ENCODE measurements at places on chromosomes 5 and 9.

DNA sequence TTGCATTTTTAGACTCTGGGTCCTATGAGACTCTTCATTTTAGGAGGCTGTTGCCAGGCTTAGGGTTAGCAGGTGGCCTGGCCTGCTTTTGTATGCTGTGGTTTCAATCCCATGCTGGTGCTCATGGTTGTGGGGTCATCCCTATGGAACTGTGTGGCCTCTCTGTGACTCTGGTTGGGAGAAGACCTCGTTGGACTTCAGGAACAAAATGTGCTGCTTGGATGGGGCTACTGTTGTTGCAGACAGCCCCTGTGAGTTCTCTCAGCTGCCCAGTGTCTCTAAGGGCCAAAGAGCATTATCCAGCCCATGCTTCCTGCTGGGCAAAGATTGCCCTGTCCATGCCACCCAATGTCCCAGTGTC is 169.5 kb upstream of the S1PR3 start:
- H3K27me3 ChIP-seq, result peaks cover 3% of the 10 kb centered on the region
- no peak overlapping the region for H3K27ac ChIP-seq
- H3K4me3 ChIP-seq, result no peak overlapping the region
- H3K36me3 ChIP-seq, result no peaks in the 10 kb centered on the region
- H3K4me1 ChIP-seq, result peaks cover 9% of the 10 kb centered on the region

- no peak for DNase-seq
- peaks cover 10% of the 10 kb centered on the region for H3K36me3 ChIP-seq
- no peak overlapping the region for H3K27ac ChIP-seq
- no peaks in the 10 kb centered on the region for H3K27me3 ChIP-seq
- H3K4me1 ChIP-seq, result peaks cover 5% of the 10 kb centered on the region
- no peak overlapping the region for H3K4me3 ChIP-seq
These were observed 44.8 kb downstream of the PHF2 start for GRCh38 chr9:93620881-93621820.

DNA sequence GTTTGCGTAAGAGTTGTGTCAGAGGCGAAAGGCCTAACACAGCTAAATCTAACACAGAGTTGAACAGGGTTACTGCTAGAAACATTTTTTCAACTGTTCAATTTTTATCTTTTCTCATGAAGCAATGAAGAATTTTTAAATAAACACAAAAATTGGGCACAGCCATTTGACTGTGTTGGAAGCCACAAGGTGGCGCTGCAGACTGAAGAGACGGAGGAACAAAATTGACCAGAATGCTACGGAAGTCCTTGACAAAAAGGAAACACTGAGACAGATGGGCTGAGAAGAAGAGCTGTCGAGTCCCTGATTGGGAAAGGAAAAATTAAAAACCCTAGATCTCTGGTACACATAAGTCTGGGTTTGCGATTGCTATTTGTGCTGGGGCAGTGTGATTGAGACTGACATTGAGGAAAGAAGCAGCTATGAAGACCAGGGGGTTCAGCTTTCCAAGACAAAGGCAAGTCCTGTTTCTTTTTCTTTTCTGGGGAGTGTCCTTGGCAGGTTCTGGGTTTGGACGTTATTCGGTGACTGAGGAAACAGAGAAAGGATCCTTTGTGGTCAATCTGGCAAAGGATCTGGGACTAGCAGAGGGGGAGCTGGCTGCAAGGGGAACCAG is at the start of gene PCDHB9:
TSS of gene PCDHB9 (plus strand) at position 265 of the 616 bp plus-strand sequence. CDS start at position 423, 158 bp downstream.
- H3K36me3 ChIP-seq, result no peaks in the 10 kb centered on the region
- no peaks in the 10 kb centered on the region for H3K4me1 ChIP-seq
- H3K4me3 ChIP-seq, result peak within 1 kb of the TSS; percentile 51
- H3K27me3 ChIP-seq, result no peaks in the 10 kb centered on the region
- H3K27ac ChIP-seq, result no peak within 1 kb of the TSS
- peak; percentile 32 for DNase-seq

GRCh38 chr5:370959-371810 is 49.7 kb downstream of the AHRR start:
- peaks cover 6% of the 10 kb centered on the region for H3K36me3 ChIP-seq
- no peak overlapping the region for H3K27ac ChIP-seq
- H3K4me3 ChIP-seq, result no peak overlapping the region
- peak; percentile 45 for DNase-seq

- no peaks in the 10 kb centered on the region for H3K27me3 ChIP-seq
- peak; percentile 21 for DNase-seq
- no peaks in the 10 kb centered on the region for H3K36me3 ChIP-seq
- no peak overlapping the region for H3K4me3 ChIP-seq
- no peak overlapping the region for H3K27ac ChIP-seq
These were observed 1384.3 kb upstream of the WWC1 start for GRCh38 chr5:166906991-166907713.

All from mesenchymal stem cell (in vitro differentiated cells and primary cell).